ENCODE measurements at places on chromosomes 12 and 14.
A peak's percentile ranks its signal among the peaks of the same experiment; 100 is the strongest.

GRCh38 chr12:1054117-1054870, 63.3 kb downstream of the ERC1 start:
- no peak for DNase-seq

GRCh38 chr12:102407776-102408486, 72.4 kb downstream of the IGF1 start:
- no peak for DNase-seq

- DNase-seq = no peak
These were observed 55.9 kb downstream of the PHLDA1 start for GRCh38 chr12:75975702-75976101.

DNA sequence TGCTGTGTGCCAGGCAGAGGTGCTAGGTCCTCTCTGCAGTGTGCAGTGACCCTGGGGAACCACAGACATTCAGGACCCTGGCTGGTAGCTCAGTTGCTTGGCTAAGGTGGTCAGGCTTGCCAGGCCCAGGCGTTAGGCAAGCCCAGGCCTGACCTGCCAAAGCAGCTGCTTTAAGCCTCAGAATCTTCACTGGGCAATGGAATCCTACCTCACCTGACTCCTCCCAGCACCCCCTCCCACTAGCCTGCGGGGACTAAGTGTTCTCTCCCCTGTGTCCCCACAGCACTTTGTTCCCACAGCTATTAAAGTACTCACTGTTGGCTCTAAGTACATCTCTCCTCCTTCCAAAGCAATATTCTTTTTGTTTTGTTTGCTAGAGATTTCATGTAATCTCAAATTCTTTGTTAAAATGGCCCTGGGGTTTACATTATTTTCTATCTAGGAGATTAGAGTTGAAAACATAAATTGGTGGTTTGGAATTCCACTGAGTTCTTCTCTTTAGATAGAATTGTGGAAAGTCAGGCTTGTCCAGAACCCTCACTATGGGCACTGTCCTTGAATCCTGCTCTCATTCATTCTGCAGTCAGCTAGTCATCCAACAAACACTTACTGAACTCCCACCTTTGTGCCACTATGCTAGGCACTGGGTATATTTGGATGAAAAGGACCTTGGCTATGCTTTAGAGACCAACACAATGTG, 44.4 kb downstream of the DGLUCY start:
- no peak for DNase-seq

DNA sequence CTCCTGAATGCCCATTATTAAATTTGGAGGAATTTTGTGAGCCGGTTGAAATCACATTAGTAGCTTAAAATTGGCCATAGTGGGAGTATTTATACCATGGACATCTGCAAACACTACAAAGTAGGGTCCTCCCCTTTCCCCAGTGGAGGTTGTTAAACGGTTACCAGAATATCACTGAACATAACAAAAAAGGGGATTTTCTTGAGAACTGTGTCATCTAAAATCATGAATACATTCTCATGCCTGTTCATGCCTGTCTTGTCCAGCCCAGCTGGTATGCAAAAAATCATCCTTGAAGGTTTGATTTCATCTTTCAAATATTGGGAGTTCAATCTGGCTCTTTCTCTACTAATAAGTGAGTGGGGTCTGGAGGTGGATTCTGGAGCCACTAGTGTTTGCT, 96.4 kb downstream of the OTOGL start:
- no peak for DNase-seq

DNA sequence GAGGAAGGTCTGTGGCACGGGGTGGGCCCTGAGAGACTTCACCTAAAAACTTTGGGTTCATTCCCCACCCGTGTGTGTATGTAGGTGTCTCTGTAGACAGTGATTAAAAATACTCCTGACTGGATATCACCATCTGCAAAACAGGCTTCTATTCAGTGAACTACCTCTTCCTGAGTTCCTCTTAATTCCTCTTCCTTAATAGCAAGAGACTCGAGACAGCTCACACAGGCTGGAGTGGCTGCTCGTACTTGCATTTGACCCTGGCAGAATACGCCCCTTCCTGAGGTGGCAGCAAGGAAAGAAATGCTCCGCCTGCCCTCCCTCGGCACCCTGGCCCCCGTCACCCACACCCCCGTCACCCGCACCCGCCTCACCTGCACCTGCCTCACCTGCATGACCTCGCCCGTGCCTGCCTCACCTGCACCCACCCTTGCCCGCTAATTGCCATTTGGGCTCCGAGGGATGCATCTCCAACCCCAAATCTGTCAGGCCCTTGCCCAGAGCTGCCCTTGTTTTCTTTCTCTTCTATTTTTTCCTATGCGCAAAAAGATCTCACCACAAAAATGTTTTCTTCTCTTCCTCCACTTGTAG, 90.0 kb downstream of the FBXL14 start:
- no peak for DNase-seq

- DNase-seq = no peak
These were observed 114.7 kb downstream of the LGMN start for GRCh38 chr14:92633724-92634123.

GRCh38 chr12:105907982-105908381, 230.8 kb downstream of the NUAK1 start:
- DNase-seq = no peak

- DNase-seq = no peak
These were observed 51.2 kb downstream of the SVOP start for GRCh38 chr12:108969622-108970021.

- DNase-seq = no peak
These were observed 56.4 kb downstream of the STON2 start for GRCh38 chr14:81343701-81344100.

DNA sequence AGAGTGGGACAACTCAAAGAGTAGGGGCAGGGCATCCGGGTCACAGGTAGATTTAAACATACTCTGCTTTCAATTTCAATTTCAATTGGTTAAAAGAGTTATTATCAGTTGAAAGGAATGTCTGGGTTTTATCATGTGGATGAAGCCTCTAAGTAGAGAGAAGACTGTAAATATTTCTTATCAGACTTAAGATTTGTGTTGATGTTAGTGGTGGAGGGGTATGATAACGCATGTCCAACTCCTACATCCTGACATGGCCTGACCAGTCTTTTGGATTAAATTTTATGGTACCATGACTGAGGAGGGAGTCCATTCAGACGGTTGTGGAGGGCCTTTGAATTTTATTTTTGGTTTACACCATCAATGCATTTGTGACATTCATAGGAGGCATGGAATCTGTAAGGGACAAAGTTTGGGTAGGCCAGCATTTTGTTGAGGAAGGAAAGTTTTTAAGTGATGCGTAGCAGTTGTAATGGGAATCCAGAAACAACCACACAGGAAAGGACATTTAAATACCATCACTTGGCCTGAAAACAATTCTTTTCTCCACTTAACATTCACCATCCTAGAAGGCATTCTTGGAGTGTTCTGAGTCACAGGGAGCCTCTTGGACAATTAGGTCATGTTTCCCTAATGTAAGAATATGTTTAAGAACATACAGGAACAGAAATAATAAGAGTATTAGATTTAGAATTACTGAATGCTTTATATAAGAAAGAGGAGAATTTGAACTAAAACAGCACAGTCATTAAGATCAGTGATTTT, 371.9 kb downstream of the ATP23 start:
- peak; percentile 77 for DNase-seq

GRCh38 chr12:54432815-54433164, 13.7 kb upstream of the ITGA5 start:
- no peak for DNase-seq

- DNase-seq = peak; percentile 17
These were observed 367.8 kb upstream of the CLEC14A start for GRCh38 chr14:38623661-38624060.

DNA sequence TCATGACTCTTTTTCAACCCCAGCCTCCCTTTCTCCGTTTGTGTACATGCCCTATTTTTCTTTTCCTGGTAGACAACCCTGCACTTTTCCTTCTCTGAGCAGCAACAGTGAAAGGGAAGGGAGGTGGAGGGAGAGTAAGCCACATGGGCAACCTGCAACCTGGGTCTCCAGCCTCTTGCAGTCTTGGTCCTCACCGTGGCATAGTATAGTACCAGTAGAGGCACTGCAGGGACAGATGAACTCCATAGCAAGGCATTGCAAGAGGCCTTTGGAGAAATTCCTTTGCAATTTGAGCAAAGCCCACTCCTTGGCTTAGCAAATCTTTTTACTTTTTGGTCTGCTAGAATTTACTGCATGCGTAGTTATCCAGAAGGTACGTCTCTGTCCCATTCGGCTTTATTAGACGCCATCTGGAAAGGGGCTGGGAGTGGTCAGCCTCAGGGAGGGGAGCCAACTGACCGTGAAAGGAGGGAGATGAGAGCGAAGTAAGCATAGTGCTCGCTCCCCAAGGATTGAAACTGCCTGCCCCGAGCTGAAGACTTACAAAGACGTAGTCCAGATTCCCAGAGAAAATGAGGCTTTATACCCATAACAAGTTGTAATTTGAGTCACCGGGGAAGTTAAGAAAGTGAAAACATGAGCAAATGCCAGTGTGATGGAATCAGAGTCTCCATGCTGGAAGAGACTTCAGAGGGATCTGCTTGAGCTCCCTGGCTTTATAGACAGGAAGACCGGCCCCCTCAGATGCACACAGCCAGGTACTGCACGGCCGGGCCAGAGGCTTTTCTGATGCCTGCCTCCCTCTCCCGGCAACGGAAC, 332.0 kb downstream of the CACNA1C start:
- DNase-seq = peak; percentile 74

GRCh38 chr12:89947437-89948270, 239.0 kb upstream of the ATP2B1 start:
- peak; percentile 65 for DNase-seq

DNA sequence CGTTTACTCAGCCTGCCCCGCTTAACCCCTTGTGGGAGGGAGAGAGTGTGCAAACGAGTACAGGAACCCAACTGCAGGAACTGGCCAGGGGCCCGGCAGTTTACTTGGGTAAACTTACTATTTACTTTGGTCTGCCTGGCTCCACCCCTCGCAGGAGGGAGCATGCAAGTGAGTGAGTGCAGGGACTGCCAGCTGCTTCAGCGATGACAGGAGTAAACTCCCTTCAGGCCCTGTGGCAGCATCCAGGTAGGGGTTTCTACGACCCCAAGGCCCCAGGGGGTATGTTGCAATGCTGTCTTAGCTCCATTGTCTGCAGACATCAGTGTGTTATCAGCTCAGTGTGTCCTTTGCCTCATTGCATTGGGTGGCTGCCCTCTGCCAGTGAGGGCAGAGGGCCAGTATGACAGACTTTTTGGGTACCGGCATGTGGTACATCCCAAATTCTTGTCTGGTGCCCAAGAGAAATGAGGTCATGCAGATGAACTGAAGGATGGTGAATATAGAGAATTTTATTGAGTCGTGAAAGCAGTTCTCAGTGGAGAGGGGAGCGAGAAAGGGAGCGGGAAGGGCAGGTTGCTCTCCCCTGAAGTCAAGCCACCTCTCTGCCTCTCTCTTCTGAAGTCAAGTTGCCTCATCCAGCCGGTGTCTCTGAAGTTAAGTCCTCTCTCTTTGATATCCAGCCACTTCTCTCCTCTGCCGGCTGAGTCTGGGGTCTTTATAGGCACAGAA, 181.8 kb downstream of the FUT8 start:
- no peak for DNase-seq

DNA sequence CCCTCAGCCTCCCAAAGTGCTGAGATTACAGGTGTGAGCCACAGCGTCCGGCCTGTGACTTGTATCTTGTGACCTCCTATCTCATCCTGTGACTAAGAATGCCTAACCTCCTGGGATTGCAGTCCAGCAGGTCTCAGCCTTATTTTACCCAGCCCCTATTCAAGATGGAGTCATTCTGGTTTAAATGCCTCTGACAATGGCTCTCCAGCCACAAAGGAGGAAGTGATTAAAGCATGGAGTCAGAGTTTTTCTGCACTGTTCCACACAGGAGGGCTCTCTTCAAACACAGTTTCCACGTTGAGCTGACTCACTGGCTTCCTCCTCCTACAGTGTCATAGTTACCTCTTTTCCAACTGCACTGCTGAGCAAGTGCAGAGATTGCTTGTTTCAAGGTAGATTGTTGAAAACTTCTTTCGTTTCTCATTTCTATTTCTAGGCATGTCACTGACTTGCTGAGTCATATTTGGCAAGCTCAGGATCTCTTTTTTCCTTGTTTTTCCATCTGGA, 383.8 kb downstream of the PCNX1 start:
- peak; percentile 23 for DNase-seq

GRCh38 chr12:66716522-66716921, 37.6 kb upstream of the GRIP1 start:
- DNase-seq = no peak

DNA sequence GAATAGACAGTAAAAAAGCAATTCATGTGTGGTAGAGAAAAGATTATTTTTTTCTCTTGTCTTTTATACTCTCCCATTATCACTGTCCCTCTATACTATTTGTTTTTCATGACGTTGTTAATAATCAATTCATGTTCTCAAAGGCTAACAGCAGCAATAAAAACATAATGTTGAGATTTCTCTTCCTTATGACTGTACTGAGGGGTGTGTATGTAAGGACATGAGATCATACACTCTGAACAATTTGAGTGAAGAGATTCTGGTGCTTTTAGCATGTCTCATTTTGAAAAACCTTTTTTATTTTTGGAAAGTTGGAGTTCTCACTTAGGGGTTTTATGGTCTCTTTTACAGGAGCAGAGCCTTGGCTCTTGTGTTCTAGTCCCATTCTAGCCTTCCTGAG, 3.8 kb upstream of the TSPAN8 start:
- DNase-seq = no peak

- no peak for DNase-seq
These were observed 20.6 kb downstream of the GNG2 start for GRCh38 chr14:51880835-51881580.

- DNase-seq = no peak
These were observed 291.3 kb downstream of the NPAS3 start for GRCh38 chr14:33230021-33230420.

DNA sequence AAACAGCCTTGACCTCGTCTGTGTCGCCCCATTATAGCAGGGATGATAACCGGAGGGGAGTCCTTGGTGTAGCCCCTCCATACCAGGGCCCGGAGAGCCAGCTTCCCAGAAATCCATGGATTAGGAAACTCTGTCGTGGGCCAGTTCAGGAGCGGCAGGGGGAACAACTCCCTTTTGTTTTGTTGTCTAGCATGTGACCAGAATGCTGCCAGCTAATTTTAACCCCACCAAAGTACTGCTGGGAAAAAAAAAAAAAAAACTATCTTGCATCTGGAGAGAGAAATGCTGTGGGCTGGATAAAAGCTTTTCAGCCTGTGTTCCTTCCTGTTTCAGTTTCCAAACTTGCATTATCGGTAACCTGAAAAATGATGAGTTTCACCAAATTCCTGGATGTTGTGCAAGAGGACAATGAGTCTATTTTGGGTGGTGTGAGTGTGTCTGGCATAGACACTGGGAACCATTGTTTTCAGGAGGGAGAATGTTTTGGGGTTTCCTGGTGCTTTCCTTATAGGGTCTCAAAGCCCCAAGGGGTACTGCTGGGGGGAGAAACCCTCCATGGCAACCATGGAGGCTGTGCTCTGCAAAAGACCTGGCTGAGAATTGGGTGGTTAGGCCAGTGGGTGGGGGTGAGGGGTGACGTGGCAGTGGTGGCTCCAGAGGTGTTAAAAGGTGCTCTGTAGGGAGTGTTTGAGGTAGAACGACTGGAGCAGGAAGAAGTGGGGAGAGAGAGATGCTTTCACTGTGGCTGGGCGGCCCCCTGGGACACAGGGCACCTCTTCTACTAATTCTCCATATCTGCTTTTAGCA, 14.9 kb upstream of the IRF2BPL start:
- DNase-seq = no peak

Data from AG04449 (cell line).